Fibroblast of the aortic adventitia (primary cell): ENCODE measurements at places on chromosomes 1 and 21. TPM values are rescaled to one million over a fixed set of nuclear protein-coding genes. Genes with fewer than 3 reads are reported as not detected.
A peak's percentile ranks its signal among the peaks of the same experiment; 100 is the strongest.

- DNase-seq = peak; percentile 72
These were observed 31.4 kb upstream of the KIRREL1 start for GRCh38 chr1:157961805-157962762.

DNA sequence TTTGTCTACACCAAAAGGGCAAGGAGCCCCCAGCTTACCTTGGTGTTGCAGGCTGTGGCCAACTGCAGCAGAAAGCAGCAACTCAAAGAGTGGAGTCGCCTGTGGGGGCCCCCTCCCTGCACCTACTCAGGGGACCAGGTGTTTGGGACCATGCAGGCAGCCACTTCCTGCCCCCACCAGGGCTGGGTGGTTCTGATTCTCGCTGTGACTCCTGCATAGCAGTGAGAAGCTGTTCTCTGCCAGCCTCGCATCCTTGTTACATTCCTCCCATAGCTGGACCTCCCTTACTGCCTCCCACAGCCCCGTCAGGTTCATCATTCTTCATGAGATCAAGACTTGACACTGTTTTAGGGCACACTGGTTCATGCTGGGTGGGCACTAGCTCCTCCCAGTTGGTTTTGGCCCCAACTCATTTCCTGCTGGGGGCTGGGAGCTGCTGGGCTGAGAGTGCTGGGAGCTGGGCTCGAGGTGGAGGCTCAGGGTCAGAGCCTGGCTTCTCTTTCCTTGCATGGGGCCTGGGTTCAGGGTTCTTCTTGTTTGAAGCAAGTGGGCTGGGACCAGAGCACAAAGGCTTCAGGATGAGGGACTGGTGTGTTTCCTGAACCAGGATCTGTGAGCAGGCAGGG is 146.9 kb upstream of the C1orf174 start:
- no peak for DNase-seq

Gene GPX7
- total RNA-seq = 10.8 and 31.0 TPM in 2 replicates

DNA sequence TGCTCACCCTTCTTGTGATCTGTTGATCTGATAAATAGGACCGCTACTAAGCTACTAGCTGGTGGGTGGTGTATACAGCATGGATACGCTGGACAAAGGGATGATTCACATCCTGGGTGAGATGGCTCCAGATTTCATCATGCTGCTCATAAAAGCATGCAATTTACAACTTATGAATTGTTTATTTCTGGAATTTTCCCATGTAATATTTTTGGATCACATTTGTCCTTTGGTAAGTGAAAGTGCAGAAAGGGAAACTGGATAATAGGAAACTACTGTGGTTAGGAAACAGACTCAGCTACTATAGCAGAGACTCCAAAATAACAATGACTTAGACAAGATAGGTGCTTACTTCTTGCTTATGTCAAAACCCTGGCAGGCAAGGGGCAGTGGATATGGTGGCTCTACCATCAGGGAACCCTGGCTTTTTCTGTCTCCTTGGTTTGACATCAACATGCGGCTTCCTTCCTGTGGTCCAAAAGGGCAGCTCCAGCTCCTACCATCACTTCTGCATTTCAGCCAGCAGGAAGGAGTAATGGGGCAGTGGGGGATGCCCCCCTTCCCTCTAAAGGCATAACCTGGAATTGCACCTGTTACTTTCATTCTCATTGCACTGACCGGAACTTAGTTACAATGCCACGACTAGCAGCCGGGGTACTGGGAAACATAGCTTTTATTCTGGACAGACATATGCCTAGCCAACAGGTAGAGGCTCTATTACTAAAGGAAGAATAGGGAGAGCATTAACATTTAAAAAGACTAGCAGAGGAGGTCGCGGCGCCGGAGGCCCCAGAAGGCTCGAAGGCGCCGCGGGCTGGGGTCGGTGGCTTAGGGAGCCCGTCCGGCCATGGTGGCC is 13.8 kb upstream of the AK2 start:
- peak; percentile 93 for DNase-seq

DNA sequence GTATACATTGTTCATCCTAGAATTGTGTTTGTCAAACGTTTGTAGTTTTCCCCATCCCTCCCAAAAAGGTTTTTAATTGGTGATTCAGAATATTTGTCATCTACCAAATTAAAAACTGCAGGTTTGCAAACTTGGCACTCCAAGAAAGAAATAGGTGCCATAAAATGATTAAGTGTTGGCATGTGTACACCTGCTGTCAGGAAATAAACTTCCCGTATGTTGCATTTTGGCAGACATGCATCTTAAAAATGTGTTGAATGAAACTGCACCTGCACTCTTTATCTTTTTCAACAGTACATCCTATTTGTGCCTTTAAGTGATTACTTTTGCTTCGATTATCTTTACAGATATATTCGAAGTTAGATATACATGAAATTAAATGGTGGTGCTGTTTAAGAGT is 7.3 kb downstream of the B3GALT2 start:
- DNase-seq = no peak

DNA sequence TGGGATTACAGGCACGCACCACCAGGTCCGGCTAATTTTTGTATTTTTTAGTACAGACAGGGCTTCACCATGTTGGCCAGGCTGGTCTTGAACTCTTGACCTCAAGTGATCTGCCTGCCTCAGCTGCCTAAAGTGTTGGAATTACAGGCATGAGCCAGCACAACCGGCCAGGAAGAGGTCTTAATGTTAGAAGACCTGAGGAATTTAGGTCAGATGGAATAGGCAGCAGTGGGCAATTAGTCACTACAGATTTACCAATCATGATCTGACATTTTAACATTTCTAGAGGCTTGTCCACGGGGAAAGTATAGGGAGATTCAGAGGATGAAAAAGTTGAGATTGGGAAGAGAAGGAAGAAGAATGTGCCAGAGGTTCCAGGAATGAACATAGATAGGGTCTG is 8.9 kb upstream of the APP start:
- DNase-seq = no peak

DNA sequence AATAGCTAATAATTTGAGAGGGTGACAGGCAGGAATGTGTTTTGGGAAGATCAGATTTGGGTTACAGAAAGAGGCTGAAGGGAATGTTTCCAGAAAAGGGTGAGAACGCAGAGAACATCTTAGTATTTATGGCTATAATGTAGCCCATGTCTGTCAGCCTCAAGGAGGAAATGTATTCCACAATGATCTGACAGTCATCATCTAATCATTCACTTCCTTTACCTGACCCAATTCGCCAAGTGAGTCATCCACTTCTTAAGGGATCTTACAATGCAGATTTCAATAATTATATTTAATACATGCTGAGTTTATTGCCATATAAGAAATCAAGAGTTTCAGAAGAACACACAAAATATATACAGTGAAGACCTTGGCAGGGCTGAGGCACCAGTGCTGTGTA is 10.8 kb downstream of the TRIM45 start:
- no peak for DNase-seq

- DNase-seq = no peak
These were observed 92.2 kb downstream of the POU2F1 start for GRCh38 chr1:167312871-167313270.

GRCh38 chr1:5274527-5274926 is 620.1 kb downstream of the AJAP1 start:
- no peak for DNase-seq

GRCh38 chr1:69295265-69295664 is 272.5 kb upstream of the LRRC7 start:
- no peak for DNase-seq

DNA sequence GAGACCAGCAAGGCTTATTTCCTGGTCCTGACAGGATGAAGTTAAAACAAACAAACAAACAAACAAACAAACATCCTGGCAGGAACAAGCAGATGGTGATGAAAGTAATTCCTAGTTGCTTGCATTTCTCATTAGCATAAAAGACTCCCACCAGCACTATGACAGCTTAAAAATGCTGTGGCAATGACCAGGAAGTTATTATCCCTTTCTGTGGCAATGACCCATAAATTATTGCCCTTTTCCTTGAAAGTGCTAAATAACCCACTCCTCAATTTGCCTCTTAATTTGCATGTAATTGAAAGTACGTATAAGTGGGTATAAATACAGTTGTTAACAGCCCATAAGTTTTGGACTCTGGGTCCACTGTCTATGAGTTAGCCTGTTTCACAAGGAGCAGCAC is 727.6 kb upstream of the NEGR1 start:
- DNase-seq = no peak

Gene OVAAL
- total RNA-seq = not detected in 2 replicates

DNA sequence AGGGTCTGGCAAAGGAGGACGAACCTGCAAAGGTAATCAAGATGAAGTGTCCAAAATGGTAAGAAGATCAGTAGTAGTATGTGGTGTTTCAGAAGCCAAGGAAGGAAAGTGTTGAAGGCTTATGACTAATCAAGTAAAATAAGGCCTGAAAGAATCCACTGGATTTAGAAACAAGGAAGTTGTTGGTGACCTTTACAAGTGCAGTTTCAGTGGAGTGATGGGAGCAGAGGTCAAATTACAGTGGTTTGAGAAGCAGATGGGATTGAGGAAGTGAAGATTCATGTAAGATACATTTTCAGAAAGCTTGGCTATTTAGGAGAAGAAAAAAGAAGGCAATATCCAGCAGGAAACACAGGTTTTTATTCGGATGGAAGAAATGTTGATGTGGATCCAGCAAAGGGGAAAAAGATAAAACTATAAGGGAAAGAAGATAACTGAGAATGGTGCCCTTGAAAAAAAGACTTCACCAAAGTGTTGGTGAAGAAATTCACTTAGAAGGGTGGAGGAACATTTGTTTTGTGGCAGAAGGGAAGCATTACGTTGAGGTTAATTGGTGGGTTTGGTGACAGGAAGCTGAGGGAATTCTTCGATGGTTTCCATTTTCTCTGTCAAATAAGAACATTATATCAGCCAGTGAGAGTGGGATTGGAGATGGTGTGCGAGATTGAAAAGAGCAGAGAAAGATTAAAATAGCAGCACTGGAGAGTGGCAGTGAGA is 2.1 kb downstream of the ARMH1 start:
- DNase-seq = peak; percentile 29

GRCh38 chr1:225825078-225825477 is 15.2 kb downstream of the EPHX1 start:
- DNase-seq = no peak

Gene TNFRSF8
- total RNA-seq = 0.09 and 15.4 TPM in 2 replicates

Gene HSPB7
- total RNA-seq = 8.9 TPM in 1 of 2 replicates, not detected in the other

- DNase-seq = peak; percentile 99
These were observed 44.9 kb downstream of the CHAF1B start for GRCh38 chr21:36429947-36430546.

Gene HSD3B2
- total RNA-seq = not detected in 2 replicates

- peak; percentile 36 for DNase-seq
These were observed 64.1 kb upstream of the SCAF4 start for GRCh38 chr21:31795992-31796391.

- DNase-seq = no peak
These were observed 96.7 kb upstream of the TMPRSS2 start for GRCh38 chr21:41604583-41605041.

Gene LDLRAD1
- not detected in 2 replicates for total RNA-seq

GRCh38 chr1:163069142-163069541 is at the start of gene RGS4:
Gene RGS4, plus strand, starts transcription at chr1:163069361. Its CDS starts 124 bp downstream, at chr1:163069485.
- peak; percentile 99 for DNase-seq

- DNase-seq = no peak
These were observed 19.1 kb downstream of the ARHGAP29 start for GRCh38 chr1:94218332-94218731.

Gene GNB1
- 71.6 and 108 TPM in 2 replicates for total RNA-seq

GRCh38 chr1:191049781-191050180 is 572.1 kb upstream of the BRINP3 start:
- DNase-seq = no peak

DNA sequence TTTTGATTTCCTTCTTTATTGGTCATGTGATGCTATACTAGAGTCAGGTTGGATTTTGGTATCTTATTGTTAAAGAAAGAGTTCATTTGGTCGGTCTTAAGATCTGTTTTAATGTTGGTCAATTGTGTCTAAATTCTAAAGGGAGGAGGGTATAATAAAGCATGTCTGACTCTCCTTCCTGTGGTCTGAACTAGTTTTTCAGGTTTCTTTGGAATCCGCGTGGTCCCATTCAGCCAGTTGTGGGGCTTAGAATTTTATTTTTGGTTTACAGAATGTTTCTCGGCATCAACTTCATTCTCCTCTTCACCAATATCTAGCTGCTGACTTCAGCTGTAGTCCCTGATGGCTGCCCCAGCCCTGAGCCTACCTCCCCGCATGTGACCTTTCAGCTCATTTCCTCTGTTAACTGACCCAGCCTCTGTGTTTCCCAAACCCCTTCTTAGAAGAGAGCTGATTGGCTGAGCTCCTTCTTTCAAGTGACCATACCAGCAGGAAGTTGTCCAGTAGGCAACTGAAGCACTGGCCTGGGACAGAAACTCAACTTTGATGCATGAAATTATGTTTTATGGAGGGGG is 8.7 kb upstream of the MYOC start:
- DNase-seq = no peak

DNA sequence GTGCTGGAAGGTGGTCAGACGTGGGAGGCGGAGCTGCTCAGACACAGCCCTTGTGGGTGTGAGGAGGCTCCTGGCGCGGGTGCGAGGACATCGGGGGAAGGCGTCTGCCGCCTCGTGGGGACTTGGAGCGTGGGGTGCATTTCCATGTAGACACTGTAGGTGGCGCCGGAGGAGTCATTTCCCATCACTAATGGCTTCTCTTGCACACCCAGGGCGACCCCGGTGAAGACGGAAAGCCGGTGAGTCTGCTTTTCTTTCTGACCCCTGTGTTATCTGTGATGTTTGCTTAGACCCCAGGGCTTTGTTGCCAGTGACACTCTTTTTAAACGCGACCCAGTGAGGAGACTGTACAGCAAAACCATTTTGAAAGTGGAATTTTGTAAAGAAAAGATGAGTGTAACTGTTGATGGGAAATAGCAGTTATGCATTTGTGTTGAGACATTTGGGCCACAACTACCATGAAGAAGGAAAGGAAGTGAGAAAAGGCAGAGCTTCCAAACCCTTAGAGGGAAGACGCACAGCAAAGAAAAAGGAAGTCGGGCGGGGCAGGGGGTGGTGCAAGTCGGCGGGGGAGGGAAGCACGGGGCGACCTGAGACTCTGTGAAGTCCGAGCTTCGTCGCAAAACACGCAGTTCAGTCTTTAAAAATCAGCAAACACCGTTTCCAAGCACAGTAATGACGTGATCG is 64.0 kb downstream of the SLC19A1 start:
- DNase-seq = peak; percentile 74

GRCh38 chr1:163130225-163130856 is 61.2 kb downstream of the RGS4 start:
- DNase-seq = no peak

Gene C1orf56
- 0.82 and 3.3 TPM in 2 replicates for total RNA-seq

- peak; percentile 14 for DNase-seq
These were observed 180.7 kb downstream of the KAZN start for GRCh38 chr1:14778898-14779865.

DNA sequence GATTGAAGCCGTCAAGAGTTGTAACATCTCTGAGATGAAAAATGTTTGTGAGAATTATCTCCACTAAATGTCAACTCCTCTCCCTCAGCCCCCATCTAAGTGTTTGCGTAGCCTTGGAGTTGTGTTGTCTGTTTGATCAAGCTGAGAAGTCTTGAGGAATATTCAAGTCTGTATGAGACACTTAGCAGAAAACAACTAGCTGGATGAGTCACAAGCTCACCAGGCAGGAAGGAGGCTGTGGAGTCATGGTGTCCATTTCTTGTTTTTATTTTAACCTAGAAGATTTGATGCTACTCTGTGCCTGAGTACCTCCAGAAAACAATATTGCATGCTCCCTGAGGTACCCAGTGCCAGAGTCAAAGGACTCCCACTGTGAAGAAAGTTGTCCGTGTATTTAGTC is 211.6 kb upstream of the PLXNA2 start:
- no peak for DNase-seq
